ENCODE measurements at places on chromosomes 2 and 18. TPM values are rescaled to one million over a fixed set of nuclear protein-coding genes. Genes with fewer than 3 reads are reported as not detected.

C2orf15 gene
- 0.23 TPM for total RNA-seq

SALL3 gene
- total RNA-seq: not detected

ATP9B gene
- 11.1 TPM for total RNA-seq

MDH1B gene
- total RNA-seq: 0.28 TPM

EVA1A gene
- total RNA-seq: 84.3 TPM

DNA sequence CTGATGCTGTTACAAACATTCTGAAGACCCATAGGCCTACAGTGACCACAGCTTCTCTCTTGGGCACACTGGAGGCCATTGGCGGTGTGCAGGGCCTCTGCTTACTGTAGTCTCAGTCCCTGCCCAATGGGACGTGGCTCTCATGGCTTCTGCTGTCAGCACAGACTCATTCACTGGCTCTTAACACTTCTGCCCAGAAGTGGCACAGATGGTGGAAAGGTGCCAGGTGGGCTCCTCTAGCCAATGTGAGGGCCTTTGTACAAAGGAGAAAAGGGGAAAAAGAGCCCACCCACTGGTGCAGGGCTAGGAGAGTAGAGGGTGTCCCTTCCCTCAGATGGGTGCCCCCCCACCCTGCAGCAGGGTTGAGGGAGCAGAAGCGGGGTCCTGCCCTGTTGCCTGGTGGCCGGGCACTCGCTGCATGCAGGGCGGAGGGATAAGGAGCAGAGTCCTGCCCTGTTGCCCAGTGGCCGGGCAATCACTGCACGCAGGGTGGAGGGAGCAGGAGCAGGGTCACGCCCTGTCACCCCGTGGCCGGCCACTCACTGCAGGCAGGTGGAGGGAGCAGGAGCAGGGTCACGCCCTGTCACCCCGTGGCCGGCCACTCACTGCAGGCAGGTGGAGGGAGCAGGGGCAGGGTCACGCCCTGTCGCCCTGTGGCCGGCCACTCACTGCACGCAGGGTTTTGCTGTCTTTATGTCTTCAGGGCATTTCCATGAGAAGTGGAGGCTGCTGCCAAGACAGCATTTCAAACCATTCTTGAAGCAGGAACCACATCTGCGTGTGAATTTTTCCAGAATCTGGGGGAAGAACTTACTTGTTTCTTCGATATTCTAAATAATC is 20.0 kb downstream of the LRRFIP1 start:
- DNase-seq: no peak

DNA sequence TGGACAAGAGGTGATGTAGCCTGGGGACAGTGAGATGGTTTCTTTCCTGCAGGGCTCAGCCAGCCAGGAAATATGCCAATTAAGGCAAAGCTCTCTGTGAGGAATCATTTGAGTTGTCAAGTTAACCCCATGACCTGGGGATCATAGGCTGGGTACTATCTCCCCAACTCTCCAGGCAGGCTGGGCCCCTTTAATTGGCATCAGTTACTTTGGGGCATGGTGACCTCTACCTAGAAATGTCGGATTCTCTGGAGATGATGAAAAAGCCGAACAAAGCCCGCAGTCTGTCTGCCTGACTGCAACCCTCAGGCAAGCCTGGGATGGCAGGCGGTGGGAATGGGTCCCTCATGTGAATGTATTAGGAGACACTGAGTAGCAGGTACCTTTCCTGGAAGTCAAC is 193.5 kb upstream of the SMAD2 start:
- DNase-seq: no peak

All from left lobe of liver (tissue), 2 donors.